ENCODE measurements at places on chromosomes 5 and 9.

- no peak overlapping the region for H3K4me3 ChIP-seq
- no peaks in the 10 kb centered on the region for H3K36me3 ChIP-seq
- peak; percentile 72 for DNase-seq
- peaks cover 7% of the 10 kb centered on the region for H3K4me1 ChIP-seq
- H3K27ac ChIP-seq = peak overlapping the region; percentile 5
- H3K27me3 ChIP-seq = no peaks in the 10 kb centered on the region
These were observed 64.2 kb downstream of the KLF4 start for GRCh38 chr9:107425101-107426025.

GRCh38 chr9:79598562-79599345, 27.0 kb downstream of the TLE4 start:
- no peak for DNase-seq
- no peaks in the 10 kb centered on the region for H3K27me3 ChIP-seq
- no peak overlapping the region for H3K27ac ChIP-seq
- H3K4me1 ChIP-seq = peaks cover 3% of the 10 kb centered on the region
- H3K36me3 ChIP-seq = no peaks in the 10 kb centered on the region
- no peak overlapping the region for H3K4me3 ChIP-seq

DNA sequence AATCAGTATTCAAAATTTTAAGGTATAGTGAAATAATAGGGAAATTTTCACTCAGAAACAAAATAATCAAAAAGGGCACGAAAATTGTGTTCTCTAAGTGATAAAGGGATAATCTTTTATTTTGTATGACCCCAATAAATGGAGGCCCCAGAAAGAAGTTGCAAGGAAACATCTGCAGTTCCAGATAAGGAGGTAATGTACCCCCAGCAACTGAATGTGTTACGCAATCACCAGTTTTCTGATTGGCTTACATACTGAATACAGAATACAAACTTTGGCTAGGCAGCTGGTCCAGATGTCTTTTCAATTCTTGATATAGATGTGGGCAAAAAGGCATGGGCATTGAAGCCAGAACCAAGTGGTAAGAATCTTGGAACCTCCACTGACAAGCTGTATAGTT, 1.7 kb upstream of the TOPORS start:
- no peak overlapping the region for H3K27ac ChIP-seq
- H3K4me1 ChIP-seq = peaks cover 18% of the 10 kb centered on the region
- no peaks in the 10 kb centered on the region for H3K36me3 ChIP-seq

GRCh38 chr5:115735108-115735998, 81.1 kb downstream of the CDO1 start:
- DNase-seq = no peak
- no peaks in the 10 kb centered on the region for H3K36me3 ChIP-seq
- no peak overlapping the region for H3K27ac ChIP-seq
- peaks cover 10% of the 10 kb centered on the region for H3K4me1 ChIP-seq
- no peak overlapping the region for H3K4me3 ChIP-seq

DNA sequence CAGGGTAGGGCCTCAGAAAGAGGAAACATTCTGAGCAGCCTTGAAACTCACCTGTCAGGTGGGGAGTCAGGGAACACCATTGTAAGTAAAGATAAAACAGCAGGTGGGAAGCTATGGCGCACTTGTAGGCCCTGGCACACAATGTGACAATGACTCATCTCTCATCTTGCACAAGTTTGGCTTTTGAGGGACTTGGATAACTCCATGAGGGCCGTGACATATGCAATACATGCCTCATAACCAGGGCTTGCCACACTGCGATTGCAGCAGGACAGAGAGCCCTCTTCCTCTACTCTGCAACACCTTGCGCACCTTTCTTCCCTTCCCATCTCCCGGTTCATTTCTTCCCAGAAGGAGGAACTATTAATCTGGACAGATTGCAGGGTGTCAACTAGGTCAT, 144.9 kb downstream of the CEP120 start:
- no peak overlapping the region for H3K27ac ChIP-seq
- no peak overlapping the region for H3K4me3 ChIP-seq
- H3K27me3 ChIP-seq = no peaks in the 10 kb centered on the region
- DNase-seq = no peak
- H3K36me3 ChIP-seq = no peaks in the 10 kb centered on the region

- H3K27ac ChIP-seq = no peak overlapping the region
- peaks cover 26% of the 10 kb centered on the region for H3K4me1 ChIP-seq
- no peak overlapping the region for H3K4me3 ChIP-seq
- H3K36me3 ChIP-seq = no peaks in the 10 kb centered on the region
- no peaks in the 10 kb centered on the region for H3K27me3 ChIP-seq
These were observed 15.3 kb downstream of the BICD2 start for GRCh38 chr9:92749071-92749933.

Data from body of pancreas (tissue), 4 donors.